ENCODE measurements at places on chromosomes 3 and 15.

DNA sequence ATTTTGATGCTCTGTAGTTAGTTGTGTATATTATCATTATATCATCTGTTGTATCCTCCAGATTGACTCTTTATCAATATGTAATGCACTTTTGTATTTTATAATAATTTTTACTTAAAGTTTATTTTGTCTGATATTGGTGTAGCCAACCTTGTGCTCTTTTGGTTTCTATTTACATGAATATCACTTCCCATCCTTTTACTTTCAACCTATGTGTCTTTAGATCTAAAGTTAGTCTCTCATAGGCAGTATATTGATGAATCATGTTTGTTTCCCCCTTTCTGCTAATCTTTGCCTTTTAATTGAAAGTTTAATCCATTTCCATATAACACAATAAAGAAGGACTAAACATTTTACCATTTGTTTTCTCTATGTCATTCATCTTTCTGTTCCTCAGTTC, 28.1 kb upstream of the CD200R1L start:
- no peak for DNase-seq

DNA sequence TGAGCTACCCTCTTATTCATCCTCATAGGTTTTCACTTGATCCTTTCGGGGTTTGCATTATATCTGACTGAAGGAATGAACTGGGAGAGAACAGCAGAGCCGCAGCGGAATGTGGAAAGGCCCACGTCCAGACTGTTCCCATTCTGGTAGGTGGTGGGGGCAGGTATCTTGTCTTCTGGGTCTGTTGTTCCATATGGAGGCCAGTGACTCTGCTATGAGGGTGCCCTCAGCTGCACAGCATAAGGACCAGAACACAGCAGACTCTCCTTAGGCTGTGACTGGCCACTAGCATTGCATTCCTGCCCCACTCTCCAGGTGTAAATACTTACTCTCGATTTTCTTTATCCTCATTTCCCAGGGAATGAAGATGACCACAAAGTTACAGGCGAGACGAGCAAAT, 12.1 kb downstream of the TMC3 start:
- no peak for DNase-seq

GRCh38 chr3:104831071-104831470, 535.6 kb upstream of the ALCAM start:
- DNase-seq: no peak

GRCh38 chr3:129476586-129476985, 36.6 kb downstream of the IFT122 start:
- no peak for DNase-seq

GRCh38 chr3:126053513-126053912, 30.4 kb downstream of the SLC41A3 start:
- DNase-seq: no peak

DNA sequence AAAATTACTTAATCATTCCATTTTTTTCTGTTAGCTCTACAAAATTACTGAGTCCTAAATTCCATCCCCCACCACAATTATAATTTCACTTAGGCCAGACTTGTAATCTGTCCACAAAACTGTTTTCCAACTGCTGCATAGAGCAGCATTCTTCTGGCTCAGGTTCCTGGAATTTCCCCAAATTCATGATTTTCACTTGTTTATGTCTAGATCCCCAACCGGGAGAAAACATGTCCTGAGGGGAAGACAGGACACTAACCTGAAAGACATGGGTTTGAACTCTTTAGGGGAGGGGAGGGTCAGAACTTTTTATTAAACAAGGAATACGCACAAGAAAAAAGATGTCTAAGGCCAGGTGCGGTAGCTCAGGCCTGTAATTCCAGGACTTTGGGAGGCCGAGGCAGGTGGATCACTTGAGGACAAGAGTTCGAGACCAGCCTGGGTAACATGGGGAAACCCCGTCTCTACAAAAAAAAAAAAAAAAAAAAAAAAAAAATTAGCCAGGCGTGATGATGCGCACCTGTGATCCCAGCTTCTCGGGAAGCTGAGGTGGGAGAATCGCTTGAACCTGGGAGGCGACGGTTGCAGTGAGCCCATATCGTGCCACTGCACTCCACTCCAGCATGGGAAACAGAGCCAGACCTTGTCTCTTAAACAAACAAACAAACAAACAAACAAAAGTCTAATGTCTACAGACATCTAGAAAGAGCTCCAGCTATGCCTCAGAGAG, 1.5 kb downstream of the ETFA start:
- DNase-seq: no peak

GRCh38 chr15:67146234-67146633, 80.8 kb downstream of the SMAD3 start:
- DNase-seq: peak; percentile 73

- no peak for DNase-seq
Observed at GRCh38 chr15:101043011-101043410, 123.9 kb downstream of the LRRK1 start.

GRCh38 chr3:171458071-171458863, 1.9 kb downstream of the TNIK start:
- DNase-seq: no peak

GRCh38 chr3:27976933-27977332, 254.8 kb upstream of the EOMES start:
- DNase-seq: peak; percentile 17

- no peak for DNase-seq
Observed at GRCh38 chr3:158569794-158570193, 1.2 kb upstream of the MLF1 start.

- DNase-seq: no peak
Observed at GRCh38 chr3:185733980-185734724, 90.7 kb downstream of the IGF2BP2 start.

- no peak for DNase-seq
Observed at GRCh38 chr3:156630773-156631093, 43.7 kb upstream of the TIPARP start.

- no peak for DNase-seq
Observed at GRCh38 chr3:10447527-10448260, 57.7 kb downstream of the ATP2B2 start.

GRCh38 chr3:128506754-128507153, 13.8 kb upstream of the GATA2 start:
- DNase-seq: no peak

- DNase-seq: no peak
Observed at GRCh38 chr3:168517249-168518071, 421.7 kb upstream of the GOLIM4 start.

DNA sequence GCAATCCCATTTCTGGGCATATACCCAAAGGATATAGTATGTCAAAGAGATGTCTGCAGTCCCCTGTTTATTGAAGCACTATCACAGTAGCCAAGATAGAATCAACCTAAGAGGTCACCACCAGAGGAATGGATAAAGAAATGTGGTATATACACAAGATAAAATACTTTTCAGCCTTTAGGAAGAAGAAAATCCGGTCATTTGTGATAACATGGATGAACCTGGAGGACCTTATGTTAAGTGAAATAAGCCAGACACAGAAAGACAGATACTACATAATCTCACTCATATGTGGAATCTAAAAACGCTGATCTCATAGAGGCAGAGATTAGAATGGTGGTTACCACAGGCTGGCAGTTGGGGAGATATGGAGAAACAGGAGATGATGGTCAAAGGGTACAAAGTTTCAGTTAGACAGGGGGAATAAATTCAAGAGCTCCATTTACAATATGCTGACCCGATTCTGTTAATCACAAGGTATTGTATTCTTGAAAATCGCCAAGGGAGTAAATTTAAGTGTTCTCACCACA, 195.8 kb downstream of the MTHFS start:
- no peak for DNase-seq

- DNase-seq: no peak
Observed at GRCh38 chr3:49781415-49782199, 4.7 kb downstream of the IP6K1 start.

GRCh38 chr15:89002281-89002761, 85.9 kb upstream of the ABHD2 start:
- no peak for DNase-seq

GRCh38 chr3:49339581-49339940, 292 bp downstream of the USP4 start:
- DNase-seq: no peak

DNA sequence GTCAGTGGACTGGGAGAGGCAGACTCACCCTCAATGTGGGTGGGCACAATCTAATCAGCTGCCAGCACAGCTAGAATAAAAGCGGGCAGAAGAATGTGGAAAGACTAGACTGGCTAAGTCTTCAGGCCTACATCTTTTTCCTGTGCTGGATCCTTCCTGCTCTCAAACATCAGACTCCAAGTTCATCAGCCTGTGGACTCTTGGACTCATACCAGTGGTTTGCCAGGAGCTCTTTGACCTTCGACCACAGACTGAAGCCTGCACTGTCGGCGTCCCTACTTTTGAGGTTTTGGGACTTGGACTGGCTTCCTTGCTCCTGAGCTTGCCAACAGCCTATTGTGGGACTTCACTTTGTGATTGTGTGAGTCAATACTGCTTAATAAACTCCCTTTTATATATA, 68.0 kb downstream of the CNTN3 start:
- no peak for DNase-seq

DNA sequence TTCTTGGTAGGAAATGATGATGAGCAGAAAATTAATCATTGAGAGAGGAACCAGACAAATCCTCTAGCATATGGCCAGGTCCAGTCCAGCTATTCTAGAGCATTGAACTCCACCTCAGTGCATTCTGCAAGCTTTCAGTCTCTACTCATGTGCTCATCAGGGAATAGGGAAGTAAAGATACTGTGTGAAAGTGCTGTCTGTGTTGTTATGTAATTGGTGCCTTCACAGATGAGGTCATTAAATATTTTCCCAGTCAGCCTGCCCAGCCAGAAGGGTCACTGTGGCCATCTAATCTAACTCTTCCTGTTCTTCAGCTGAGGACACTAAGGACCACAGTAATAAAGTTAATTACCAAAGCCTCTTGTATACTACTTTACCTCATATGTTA, 28.2 kb downstream of the C3orf62 start:
- DNase-seq: no peak

DNA sequence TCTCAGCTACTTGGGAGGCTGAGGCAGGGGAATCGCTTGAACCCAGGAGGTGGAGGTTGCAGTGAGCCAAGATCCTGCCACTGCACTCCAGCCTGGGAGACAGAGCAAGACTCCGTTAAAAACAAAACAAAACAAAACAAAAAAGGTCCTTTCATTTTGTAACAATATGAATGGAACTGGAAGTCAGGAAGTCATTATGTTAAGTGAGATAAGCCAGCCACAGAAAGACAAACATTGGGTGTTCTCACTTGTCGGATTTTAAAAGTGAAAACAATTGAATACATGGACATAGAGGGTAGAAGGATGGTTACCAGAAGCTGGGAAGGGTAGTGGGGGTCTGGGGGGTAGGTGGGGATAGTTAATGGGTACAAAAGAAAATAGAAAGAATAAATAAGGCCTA, 12.5 kb upstream of the B3GALNT1 start:
- no peak for DNase-seq

- DNase-seq: no peak
Observed at GRCh38 chr15:52303093-52303772, 7.6 kb upstream of the MYO5C start.

GRCh38 chr3:194537732-194538247, 51.0 kb upstream of the ATP13A3 start:
- peak; percentile 50 for DNase-seq

DNA sequence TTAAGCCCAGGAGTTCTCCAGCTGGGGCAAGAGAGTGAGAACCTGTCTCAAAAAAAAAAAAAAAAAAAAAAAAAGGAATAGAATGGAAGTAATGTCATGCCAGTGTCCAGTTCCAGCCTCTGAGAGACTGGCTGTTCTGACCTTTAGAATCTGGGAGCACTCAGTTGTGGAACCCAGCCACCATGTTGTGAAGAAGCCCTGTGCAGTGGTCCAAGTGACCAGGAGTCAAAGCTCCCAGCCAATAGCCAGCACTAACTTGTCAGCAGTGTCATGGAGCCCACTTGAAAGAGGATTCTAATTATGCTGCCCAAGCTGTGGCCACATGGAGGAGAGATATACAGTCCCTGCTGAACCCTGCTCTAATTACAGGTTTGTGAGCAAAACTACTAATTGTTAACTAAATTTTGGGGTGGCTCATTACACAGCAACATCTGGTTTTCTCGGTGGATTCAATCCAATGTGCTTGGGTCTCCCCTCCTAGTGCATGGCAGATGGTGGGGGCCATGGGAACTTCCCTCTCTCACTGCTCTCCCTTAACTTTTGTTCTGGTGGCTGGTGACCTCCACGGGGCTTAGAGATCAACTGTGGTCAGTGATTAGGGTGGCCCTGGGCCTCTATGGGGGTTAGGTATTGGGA, 55.5 kb downstream of the CLEC3B start:
- DNase-seq: no peak

- no peak for DNase-seq
Observed at GRCh38 chr15:77012868-77013267, 17.9 kb downstream of the PSTPIP1 start.
